ENCODE measurements at places on chromosomes 1 and 21.

GRCh38 chr21:8988696-8989095 is 1532.7 kb upstream of the TPTE start:
- no peak for DNase-seq

DNA sequence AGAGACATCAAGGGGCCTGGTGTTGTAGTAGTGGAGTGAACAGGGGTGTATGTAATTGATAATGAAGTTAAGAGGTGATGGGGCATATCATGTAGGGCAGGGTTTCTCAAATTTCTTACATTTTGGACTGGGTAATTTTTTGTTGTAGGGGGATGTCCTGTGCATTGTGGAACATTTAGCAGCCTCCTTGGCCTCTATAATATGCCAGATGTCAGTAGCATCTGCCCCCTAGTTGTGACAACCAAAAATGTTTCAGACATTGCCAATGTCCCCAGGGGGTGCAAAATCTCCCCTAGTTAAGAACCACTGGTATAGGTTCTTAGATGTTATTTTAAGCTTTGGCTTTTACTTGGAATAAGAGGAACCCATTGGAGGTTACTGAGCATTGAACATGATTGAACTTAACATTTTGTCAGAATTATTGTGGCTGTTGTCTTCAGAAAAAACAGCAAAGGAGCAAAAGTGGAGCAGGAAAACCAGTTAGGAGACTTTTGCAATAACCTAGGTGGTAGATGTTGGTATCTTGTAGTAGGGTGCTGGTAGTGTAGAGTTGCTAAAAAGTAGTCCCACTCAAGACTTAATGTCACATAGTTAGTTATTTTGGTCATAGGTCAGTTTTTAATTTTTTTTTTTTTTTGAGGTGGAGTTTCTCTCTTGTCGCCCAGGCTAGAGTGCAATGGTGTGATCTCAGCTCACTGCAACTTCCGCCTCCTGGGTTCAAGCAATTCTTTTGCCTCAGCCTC is 6.2 kb downstream of the ZNF326 start:
- no peak for DNase-seq

DNA sequence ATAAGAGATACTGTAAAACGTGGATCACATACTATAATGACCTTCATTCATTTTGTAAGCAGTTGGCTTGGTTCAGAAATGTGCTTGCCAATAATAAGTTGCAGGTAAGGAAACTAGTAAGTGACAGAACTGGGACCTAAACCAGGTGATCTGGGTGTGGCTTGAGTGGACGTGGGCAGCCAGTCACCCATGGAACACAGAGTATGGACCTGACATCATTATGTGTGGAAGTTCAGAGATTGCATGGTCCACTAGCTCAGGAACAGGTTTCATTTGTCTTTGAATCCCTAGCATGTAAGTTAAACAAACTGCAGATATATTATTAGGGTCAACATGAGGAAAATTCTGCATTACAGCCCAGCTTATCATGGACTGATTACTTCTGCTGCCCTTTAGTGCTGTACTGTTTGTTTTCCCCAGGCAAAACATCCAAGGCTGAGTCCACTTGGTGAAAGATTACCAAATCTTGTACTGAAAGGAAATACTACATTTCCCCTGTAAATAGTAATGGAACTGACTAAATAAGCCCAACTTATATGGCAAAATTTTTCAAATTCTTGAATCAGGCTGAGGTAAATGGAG is 327.3 kb upstream of the SGIP1 start:
- DNase-seq, result no peak

DNA sequence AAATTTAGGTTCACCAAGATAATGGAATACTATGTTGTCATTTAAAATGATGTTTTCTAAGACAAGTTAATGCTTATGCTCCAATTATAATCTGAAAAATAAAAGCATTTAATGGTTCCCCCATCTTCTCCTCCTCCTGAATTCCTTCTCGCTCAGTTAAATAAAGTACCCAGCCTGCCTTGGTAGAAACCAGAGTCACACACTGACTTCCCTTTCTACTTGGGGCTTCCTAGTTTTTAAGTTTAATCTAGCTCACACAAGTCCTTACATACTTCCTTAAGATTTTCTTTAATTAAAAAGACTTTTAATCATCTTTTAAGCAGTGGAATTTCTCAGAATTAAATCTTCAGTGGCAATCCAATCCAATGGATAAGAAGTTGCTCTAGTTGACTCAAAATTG is 32.9 kb downstream of the CD58 start:
- no peak for DNase-seq

GRCh38 chr1:109312246-109312645 is 5.4 kb upstream of the MYBPHL start:
- DNase-seq, result no peak

- no peak for DNase-seq
Measured at GRCh38 chr1:227775841-227776240, 39.6 kb upstream of the PRSS38 start.

DNA sequence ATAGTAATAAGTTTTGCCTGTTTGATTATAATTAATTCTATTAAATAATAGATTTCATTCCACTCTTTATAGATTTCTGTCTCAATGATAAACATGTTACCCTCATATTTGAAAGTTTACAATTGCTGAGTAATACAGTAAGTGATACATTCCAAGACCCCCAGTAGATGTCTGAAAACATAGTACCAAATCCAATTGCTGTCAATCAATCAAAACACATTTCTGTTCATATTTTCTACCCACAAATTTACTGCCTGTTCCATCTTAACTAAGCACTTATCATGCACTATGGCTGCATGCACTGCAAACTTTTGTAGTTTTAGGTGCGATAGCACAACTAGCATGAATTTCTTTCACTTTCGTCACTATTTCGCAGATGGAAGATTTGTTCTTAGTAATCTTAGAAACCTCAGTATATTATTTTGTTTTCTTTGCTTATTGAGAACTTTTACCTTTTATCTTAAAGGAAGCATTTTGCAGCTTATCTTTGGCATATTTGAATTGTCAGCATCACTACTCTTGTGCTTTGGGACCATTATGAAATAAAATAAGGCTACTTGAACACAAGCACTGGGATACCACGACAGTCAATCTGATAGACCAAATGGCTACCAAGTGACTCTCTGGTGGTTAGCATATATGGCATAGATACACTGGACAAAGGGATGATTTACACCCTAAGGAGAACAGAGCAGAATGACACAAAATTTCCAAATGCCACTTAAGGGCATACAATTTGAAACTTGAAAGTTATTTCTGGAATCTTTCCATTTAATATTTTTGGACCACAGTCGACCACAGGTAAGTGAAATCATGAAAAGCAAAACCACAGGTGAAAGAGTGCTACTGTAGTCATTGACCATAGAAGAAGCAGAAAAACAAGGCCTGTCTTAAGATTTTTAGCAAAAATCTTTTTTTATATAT is 67.6 kb downstream of the RGS13 start:
- DNase-seq, result no peak

- DNase-seq, result no peak
Measured at GRCh38 chr1:59345221-59345620, 48.3 kb downstream of the FGGY start.

DNA sequence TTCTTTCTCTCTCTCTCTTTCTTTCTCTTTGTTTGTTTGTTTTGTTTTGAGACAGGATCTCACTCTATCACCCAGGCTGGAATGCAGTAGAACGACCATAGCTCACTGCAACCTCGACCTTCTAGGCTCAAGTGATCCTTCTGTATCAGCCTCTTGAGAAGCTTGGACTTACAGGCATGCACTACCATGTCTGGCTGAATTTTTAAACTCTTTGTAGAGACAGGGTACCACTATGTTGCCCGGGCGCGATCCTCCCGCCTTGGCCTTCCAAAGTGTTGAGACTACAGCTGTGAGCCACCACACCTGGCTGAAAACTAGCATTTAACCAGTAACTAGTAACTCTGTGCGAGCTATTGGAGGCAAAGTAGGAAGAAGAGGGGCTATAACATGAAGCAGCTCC is 325.5 kb downstream of the ZP4 start:
- no peak for DNase-seq

DNA sequence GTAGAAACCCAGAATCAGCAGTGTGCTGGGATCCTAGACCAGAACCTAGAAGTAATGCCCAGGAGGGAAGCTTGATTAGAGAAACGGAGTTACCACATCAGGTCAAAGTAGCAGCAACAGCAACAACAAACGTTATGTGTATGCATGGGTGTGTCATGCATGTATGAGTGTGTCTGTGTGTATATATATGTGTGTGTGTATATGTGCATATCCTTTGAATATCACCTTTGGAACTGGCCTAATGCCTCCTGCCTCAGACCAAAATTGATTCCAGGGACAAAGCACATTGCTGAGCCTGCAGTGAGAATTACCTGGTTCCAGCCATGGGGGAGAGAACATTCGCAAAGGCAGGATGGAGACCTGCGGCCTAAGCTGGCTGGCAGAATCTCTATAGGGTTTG is 55.9 kb downstream of the MAP10 start:
- DNase-seq, result no peak

GRCh38 chr1:88883156-88883555 is 8.2 kb downstream of the GTF2B start:
- DNase-seq, result no peak

DNA sequence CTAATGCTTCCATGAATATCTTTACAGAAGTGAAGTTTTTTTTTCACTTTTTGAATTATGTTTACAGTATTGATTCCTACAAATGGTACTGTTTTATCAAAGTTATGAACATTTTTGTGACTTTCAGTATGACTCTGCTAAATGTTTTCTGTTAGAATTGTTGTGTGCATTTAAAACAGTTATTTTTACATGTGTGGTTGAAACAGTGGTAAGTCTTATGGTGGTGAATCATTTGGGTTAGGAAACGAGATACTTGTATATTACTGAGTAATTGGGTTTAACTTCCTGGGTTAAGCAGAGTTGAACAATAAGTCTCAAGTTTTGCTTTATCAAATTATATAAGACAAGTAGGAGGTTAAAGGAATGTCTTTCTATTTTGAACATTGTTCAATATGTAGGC is 66.8 kb downstream of the VPS13D start:
- DNase-seq, result no peak

DNA sequence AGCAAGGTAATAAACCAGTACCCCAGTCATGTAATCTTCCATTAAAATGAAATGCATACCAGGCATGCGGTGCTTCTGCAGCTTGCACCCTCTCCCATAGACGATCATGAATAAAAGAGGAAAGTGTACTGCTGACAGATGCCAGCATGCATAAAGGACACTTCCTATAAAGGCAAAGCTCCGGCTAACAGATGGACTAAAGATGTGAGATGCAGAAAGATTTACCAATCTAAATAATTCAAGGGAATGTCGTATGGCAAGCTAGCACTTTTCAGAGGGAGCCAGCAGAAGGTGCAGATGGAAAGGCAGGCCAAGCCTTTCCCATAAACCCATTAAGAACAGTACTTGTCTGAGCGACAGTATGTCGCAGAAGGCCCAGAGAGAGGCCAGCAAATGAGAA is 542.0 kb downstream of the NUF2 start:
- no peak for DNase-seq

- DNase-seq, result no peak
Measured at GRCh38 chr1:24021403-24022266, 41.5 kb upstream of the SRSF10 start.

DNA sequence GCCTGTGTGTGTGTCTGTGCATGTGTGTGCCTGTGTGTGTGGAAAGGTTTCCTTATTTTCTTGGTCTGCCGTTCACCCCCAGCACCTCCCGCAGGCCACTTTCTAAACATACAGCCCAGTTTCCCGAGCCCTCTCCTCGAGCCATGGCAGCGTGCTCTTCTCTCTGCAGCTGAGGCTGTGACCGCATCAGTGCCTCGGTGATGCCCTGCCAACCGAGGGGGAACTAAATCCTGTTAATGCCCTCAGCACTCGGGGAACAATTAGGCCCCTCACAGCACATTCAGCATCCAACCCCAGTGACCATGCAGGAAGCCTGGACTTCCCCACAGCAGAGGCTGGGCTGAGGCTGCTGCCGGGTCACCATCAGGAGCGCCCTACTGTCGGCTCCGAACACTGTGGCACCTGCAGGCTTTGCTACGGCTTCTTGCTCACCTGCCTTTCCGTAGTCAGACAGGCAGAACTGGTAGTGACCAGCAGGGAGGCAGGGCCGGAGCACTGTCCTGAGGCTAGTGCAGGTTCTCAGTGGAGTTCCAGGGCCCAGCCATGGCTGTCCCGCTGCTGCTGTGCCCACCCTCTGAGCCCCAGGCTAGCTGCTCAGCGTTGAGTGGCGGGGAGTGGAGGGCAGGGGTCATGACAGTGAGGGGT is 8.1 kb downstream of the GPR137B start:
- DNase-seq, result no peak

Data from stimulated activated CD4-positive, alpha-beta T cell treated with anti-CD3 and anti-CD28 coated beads, TNF-alpha, amount 100 ng/mL, for 48 hours (primary cell).